Hematopoietic multipotent progenitor cell treated with erythropoietin and hydrocortisone succinate and interleukin-3 and kit ligand, for 17 days (in vitro differentiated cells): ENCODE measurements at places on chromosomes 2 and 18.

- DNase-seq = no peak
Measured at GRCh38 chr2:46328291-46328690, 31.1 kb downstream of the EPAS1 start.

GRCh38 chr18:66124394-66124793, 373.6 kb downstream of the CDH7 start:
- DNase-seq = no peak

- DNase-seq = no peak
Measured at GRCh38 chr18:8252371-8252770, 356.9 kb upstream of the RAB12 start.

DNA sequence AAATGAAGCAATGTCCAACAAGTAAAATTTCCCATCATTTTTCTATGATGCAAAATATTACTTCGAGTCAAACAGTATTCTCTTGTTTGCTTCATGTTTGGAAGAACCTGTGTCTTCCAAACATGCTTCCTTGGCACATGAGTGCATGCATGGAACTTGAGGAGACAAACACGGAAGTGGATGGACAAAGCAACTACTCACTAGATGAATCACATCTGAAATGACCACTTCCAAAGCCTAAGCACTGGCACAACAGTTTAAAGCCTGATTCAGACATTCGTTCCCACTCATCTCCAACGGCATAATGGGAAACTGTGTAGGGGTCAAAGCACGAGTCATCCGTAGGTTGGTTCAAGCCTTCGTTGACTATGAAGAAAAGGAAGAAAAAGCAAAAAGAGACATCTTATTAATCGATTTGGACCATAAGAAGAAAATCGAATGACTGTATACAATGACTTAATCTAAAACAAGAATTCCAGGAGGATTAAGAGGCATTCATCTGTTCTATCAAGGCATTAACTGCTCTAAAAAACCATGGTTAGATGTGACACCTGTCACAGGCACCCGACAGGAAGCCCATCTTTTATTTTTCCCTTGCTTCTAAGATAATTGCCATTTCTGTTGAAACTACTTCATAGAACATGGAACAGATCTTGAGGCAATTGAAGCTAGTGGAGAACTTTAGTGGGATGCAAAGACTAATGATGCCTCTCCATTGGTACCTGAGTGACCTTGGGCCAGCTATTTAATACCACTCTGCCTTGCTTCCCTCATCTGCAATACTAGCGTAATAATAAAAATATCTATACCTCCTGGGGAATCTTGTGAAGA, 56.0 kb downstream of the ATIC start:
- DNase-seq = no peak

- DNase-seq = no peak
Measured at GRCh38 chr2:10417551-10418335, 30.4 kb downstream of the ODC1 start.

DNA sequence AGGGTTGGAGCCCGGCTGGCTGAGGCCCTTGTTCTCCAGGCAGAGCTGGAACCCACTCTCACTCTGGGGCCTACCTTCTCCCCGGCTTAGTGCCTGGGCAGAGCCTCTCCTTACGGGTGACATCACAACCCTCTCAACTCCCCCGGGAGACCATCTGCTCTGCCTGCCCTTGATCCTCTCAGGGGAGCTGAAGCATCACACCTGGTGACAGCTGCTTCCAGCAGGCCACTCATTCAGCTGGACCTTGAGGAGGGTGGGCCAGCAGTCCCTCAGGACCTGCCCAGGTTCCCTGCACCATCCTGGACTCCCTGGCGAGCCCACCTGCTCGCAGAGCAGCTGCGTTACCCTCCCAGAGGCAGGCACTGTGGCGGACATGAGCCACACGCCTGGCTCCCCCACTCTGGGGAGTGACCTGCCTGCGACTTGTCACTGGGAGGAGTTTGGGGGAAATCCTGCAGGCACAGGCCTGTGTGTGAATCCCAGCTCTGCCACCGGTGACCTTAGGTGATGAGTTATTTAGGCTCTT, 13.1 kb downstream of the HS6ST1 start:
- no peak for DNase-seq

GRCh38 chr2:102044967-102045489, 53.3 kb downstream of the IL1R2 start:
- no peak for DNase-seq
